ENCODE measurements at places on chromosomes 2 and 18.
A peak's percentile ranks its signal among the peaks of the same experiment; 100 is the strongest.

GRCh38 chr2:98654699-98655495, 46.5 kb downstream of the UNC50 start:
- no peak for DNase-seq

- no peak for DNase-seq
Measured at GRCh38 chr2:145740302-145740701, 1220.4 kb upstream of the ZEB2 start.

- no peak for DNase-seq
Measured at GRCh38 chr18:36365836-36366775, 68.6 kb downstream of the FHOD3 start.

DNA sequence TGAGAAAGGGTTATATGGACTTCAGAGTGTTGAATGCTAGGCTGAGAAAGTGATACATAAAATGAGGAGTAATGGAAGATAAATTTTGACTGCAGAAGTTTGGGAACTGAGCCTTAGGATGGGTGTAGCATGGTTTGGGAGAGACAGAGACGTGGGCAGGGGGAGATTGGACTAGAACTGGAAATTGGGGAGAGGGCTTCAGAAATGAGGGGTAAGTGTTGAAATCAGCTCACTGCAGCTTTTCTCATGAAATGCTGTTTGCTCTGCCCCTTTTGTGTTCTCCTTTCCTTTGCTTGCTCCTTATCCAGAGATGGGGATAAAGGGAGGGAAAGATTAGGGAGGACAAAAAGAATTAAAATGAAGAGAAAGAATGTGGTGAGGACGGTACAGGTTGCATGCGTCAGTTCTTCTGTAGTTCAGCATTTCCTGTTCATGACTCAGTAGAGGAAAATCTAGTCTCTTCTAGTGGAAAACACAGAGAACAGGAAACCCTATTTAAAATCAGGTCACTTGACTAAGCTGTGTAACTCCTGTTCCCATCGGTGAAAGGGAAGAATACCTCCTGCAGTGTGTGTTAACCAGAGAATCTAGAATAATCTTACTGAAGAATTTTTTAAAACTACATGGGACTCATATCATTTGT, 105.6 kb downstream of the CRIM1 start:
- DNase-seq = peak; percentile 79

GRCh38 chr2:239365071-239365781, 35.6 kb downstream of the HDAC4 start:
- no peak for DNase-seq

GRCh38 chr18:55549474-55550104, 38.4 kb downstream of the TCF4 start:
- no peak for DNase-seq

GRCh38 chr2:68800027-68800401, 65.4 kb downstream of the ARHGAP25 start:
- no peak for DNase-seq

- no peak for DNase-seq
Measured at GRCh38 chr2:206276169-206276942, 1.9 kb downstream of the ZDBF2 start.

DNA sequence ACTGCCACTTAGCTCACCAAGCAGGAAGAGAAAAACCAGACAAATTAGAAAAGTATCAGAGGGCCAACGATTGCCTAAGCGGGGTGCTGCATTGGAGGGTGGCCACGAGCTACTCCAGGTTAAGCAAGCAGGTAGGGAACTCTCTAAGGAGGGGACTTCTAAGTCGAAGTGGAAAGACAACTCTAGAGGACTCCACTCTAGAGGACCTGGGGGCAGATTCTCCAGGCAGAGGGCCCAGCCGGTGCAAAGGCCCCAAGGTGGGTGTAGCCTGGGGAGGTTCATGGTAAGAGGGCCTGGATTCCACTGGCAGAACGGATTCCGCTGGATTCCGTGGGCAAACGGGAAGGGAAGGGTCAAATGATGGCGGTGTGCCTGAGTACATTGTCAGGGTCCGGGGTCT, 12.7 kb downstream of the FBLN7 start:
- DNase-seq = no peak

DNA sequence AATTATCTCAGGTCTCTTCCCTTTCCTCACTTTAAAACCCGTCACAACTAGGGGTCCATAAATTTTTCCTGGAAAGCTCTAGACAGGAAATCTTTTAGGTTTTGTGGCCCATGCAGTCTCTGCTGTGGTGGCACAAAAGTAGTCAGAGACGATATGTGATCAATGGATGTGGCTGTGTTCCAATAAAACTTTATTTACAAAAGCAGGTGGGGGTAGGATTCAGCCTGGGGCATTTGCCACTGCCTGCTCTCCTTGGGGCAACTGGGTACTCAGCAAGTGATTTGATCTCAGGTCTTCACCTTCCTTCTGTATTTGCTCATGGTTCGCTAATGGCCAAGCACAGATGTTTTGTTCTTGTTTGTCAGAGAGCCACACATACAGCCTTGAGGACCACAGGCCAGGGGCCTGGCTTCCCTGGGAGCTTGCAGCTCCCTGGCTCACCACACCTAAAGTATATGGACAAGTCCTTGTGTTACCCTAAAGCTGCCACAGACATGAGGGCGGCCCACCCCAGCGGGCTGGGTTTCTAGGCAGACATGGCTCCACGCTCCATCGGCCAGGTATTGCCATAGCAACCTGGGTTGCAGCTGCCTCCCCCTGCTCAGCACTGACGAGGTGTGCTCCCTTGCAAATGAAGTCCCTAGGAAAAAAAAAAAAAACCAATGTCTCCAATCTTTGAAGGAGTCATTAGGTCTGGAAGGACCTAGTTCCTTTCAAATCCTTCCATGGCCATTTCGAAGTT, 89.7 kb upstream of the YWHAQ start:
- no peak for DNase-seq

DNA sequence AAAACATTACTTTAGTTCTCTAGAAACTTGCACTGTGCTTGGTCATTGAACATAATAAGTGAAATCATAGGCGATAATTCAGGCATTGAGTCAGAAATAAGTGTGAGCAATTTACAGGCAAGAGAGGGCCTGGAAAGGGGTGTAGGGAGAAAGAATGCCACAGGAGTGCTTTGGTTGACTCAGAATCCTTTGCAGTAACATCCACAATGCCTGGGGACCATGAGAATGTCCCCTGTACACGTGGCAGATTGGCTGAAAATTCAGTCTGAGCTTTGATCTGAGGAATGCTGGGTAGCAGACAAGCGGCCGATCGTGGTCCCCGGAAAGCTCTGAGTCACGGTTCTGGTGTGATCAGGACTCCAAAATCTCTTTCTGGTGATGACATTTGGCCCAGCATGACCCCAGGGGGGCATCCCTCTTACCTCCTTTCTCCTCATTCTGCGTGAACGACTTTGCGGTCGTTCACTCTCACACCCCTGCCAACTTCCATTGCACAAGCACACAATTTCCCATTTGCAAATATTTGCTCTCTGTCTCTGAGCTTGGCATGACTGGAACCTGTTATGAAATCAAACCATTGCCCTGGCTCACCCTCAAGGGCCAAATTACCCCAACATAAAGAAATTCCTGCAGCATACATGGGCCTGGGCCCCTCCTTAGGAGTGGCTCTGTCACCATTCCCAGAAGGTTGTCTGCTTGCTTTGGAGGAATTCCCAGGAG, 305.0 kb upstream of the EPAS1 start:
- no peak for DNase-seq

- no peak for DNase-seq
Measured at GRCh38 chr2:145095641-145096435, 575.9 kb upstream of the ZEB2 start.

- DNase-seq = no peak
Measured at GRCh38 chr2:12718711-12719399, 2.1 kb downstream of the TRIB2 start.

GRCh38 chr2:225766431-225766830, 366.9 kb downstream of the NYAP2 start:
- no peak for DNase-seq

DNA sequence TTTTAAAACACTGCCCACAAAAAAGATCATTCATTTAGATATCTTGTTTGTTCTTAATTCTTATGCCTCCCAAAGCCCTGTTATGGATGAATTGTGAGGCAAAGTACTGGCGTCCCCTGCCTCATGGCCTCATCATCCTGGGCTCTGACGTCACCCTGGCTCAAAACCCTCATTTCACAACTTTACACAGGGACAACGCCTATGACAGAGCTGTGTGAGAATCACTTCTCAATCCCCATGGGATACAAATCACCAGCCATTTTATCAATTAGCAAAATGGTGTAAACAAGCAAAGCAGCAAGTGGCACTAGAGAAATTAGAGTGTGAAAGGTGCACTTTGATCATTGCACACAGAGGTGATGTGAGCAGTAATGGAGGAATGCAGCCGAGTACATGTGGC, 16.6 kb downstream of the FHOD3 start:
- no peak for DNase-seq

GRCh38 chr2:120737340-120738101, 1.9 kb downstream of the GLI2 start:
- DNase-seq = no peak

DNA sequence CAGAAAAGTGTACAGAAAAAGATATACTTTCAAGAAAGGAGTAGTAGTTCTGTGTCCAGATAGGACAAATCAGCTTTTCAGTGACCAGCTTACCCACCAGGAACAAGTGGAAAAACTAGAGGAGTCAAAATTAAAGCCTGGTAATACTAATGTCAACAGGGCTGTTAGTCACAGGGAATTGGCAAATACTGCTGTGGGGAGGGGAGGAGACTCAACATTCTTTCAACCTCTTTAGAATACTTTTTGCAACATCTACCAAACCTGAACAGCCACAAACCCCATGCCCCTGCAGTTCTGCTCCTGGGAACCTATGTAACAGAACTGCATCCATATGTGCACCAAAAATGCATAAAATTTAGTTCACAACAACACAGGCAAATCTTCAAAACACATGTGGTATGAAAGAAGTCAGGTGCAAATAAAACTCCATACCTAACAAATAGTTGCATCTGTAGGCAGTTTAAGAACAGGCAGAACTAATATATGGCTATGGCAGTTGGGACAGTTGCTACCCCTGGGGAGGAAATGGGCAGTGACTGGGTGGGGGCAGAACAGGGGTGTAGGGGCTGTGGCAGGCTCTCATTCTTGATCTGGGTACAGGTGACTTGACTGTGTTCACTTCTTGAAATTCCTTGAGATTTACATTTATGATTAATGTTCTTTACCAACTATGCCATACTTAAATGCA, 9.7 kb downstream of the CMPK2 start:
- DNase-seq = no peak

DNA sequence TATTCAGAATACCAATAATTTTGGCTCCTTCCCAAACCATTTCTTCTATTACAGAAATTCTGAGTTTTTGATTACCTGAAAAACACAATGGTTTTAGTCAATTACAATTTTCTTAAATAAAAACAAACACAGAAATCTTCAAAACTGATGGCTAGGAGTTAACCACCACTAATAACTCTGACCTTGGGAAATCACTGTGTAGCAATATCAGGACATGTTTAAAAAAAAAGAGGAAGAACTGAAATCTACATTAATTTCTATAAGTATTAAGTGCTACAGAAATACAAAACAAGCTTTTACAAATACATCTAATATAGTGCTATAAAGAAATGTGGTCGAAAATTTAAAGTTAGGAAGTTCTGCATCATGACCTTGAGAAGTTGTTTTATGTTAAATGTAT, 14.9 kb downstream of the L3MBTL4 start:
- no peak for DNase-seq

- DNase-seq = no peak
Measured at GRCh38 chr2:170298115-170298514, 120.2 kb downstream of the MYO3B start.

DNA sequence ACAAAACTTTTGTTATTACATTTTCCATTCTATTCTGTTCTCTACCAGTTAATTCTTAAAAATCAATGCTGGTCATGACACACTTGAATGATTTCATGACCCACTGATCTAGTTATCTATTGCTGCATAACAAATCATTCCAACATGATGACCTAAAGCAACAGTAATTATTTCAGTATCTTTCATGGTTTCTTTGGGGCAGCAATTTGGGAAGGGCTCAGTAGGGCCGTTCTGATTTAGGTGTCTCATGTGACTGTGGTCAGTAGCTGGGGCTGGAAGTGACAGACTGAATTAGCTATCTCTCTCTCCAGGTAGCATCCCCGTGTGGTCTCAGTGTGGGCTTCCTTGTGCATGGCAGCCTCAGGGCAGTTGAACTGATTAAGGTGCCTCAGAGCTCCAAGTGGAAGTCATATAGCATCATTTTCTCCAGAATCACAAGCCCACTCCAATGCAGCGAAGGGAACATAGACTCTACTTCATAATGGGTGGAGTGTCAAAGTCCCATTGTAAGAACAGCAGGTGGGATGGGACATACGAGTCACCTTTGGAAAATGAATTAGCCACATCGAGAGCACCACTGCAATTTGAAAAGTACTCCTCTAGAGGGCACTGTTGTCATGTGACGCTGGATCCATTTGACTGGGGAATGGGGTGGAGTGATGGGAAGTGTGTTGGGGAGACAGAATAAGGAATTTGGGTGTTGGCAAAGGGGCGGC, 39.1 kb upstream of the FAM136A start:
- DNase-seq = peak; percentile 21

DNA sequence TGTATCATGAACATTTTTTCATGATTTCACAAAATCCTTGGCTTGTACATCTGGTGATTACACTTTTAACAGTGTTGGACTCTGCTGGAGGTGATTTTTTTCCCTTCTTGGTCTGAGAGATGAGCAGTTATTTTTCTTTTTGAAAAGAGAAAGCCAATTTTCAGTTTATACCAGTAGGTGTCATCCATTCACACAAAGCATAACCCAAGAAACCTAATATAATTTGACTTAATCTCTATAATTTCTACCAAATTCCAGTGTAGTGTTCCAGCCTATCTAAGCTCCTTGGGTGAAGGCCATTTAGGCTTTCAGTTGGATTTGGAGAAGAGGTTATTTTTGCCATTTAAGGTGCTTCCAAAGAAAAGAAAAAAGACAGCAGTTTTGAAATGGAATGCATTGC, 7.7 kb upstream of the ICOS start:
- no peak for DNase-seq

- DNase-seq = no peak
Measured at GRCh38 chr2:134231301-134231964, 22.4 kb upstream of the MGAT5 start.

- no peak for DNase-seq
Measured at GRCh38 chr18:13581496-13582177, 144.7 kb downstream of the FAM210A start.

GRCh38 chr2:199798831-199799580, 52.0 kb downstream of the FTCDNL1 start:
- DNase-seq = no peak

GRCh38 chr2:11480406-11480805, 14.4 kb upstream of the E2F6 start:
- no peak for DNase-seq

- no peak for DNase-seq
Measured at GRCh38 chr2:134132490-134132857, 121.4 kb upstream of the MGAT5 start.

- no peak for DNase-seq
Measured at GRCh38 chr2:34201099-34201498, 602.0 kb upstream of the FAM98A start.

DNA sequence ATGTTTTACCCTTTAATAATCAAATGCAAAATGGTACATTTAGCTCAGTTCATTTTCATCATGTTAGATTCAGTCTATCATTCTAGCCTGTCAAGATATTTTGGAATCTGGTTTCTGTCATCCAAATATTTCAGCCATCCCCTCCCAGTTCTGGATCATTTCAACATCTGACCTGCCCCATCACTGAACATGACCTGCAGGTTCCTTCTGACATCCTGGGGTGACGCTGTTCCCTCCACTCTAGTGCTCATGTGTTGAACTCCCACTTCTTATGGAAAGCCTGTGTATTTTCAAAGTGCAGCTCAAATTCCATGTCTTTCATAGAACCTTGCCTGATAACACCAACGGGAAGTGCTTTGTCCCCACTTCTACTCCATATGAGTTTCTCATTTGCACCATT, 320.0 kb upstream of the TNP1 start:
- DNase-seq = no peak

- DNase-seq = no peak
Measured at GRCh38 chr2:109173311-109174171, 44.5 kb downstream of the SH3RF3 start.

Data from HFF-Myc (cell line).